Stimulated activated CD8-positive, alpha-beta memory T cell treated with anti-CD3 and anti-CD28 coated beads, Interleukin-4, amount 100 ng/mL, for 1 hour (primary cell): ENCODE measurements at places on chromosomes 16 and 17.

DNA sequence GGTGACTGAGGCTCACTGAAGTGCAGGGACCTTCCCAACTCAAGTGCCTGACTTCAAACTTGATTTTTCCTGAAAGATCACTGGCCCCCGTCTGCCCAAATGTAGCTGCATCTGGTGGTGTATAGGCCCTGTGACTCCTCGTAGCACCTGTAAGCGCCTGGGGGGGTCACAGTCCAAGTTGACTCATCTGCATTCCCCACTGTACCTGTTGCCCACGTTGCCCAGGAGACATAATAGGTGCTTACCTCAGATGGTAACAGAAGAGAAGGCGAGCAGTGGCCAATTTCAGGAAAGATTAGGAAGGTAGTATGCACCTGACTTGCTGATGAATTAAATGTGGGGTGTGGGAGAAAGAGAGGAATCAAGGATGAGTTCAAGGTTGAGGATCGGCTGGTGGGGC lies 44.1 kb upstream of the EMP2 start:
- DNase-seq, result no peak

- no peak for DNase-seq
Measured at GRCh38 chr16:9258423-9259051, 167.1 kb downstream of the HAPSTR1 start.

DNA sequence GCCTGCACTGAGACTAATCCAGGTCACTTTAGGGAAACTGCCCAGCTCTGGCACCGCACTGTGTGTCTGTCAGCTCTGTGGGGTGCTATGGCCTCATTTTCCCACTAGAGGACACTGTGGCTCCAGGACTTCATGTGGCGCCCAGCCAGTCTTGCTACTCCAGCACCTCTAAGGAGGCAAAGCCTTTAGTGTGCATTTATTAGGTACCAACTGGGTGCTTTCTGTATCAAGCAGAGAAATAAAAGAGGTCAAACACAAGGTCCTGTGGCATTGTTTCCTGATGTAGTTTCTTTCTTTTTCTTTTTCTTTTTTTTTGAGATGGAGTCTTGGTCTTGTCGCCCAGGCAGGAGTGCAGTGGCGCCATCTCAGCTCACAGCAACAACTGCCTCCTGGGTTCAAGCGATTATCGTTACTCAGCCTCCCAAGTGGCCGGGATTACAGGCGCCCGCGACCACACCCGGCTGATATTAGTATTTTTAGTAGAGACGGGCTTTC lies 12.5 kb upstream of the RHBDL3 start:
- no peak for DNase-seq

DNA sequence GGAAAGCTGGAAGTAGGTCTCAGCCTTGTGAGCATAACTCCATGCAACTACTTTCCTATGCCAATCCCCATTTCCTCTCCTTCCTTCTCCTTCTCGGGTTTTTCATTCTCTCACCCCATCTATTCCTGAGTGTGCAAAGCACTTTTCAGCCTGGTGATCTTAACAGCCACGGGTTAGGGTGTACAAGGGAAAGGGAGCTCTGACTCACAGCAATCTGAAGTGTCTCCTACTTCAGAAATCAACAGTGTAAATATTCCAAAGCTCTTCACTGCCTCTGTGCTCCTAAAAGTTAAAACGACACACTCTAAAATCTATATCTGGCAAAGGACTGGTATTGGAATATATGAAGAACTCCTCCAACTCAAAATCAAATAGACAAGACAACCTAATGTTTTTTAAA lies 268.0 kb upstream of the IRX3 start:
- no peak for DNase-seq

- no peak for DNase-seq
Measured at GRCh38 chr17:16980813-16981731, 9.2 kb upstream of the TNFRSF13B start.
